ENCODE measurements at places on chromosomes 6 and 20. TPM values are rescaled to one million over a fixed set of nuclear protein-coding genes. Genes with fewer than 3 reads are reported as not detected.

GRCh38 chr6:92125681-92126080 lies 1293.7 kb downstream of the EPHA7 start:
- H3K27me3 ChIP-seq = peaks cover 2% of the 10 kb centered on the region
- DNase-seq = no peak
- no peak overlapping the region for H3K27ac ChIP-seq
- no peaks in the 10 kb centered on the region for H3K36me3 ChIP-seq
- no peak overlapping the region for H3K4me3 ChIP-seq
- H3K4me1 ChIP-seq = peaks cover 13% of the 10 kb centered on the region

- H3K4me1 ChIP-seq = no peaks in the 10 kb centered on the region
- no peaks in the 10 kb centered on the region for H3K36me3 ChIP-seq
- H3K4me3 ChIP-seq = no peak overlapping the region
- H3K27me3 ChIP-seq = no peaks in the 10 kb centered on the region
- DNase-seq = no peak
These were observed 185.4 kb downstream of the BCAS1 start for GRCh38 chr20:53884859-53885541.

DNA sequence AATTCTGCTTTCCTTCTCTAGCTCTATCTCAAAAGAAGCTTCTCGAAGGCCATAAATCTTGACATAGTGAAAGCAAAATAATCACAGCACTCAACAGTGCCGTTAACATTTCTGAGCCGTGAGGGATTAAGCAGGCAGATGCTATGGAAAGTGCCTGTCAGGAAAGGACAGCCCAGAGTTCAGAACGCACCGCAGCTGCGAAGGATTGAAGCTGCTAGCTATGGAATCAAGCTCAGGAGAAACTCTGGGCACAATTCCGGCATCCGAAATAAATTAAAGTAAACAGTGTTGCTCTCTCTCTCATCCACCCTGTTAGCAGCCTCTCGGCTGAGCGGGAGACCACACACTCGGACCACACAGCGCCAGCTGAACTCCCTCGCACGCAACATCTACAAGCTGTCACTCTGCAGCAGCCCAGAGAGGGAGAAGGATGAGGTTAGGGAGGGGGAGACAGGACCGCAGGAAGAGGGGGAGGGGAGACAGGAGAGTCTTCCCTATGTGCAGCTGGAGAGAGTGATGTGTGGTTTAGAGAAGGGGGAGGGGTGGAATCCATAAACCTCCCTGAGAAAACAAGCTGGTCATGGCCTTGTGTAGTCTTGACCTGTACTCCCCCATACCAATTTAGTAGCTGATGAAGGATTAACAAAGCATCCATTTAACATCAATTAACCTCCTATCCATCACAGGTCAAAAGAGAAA lies 9.0 kb downstream of the EXOC2 start:
- DNase-seq = peak; percentile 40
- peaks cover 35% of the 10 kb centered on the region for H3K4me1 ChIP-seq
- peak overlapping the region; percentile 73 for H3K4me3 ChIP-seq
- no peak overlapping the region for H3K27ac ChIP-seq
- H3K36me3 ChIP-seq = no peaks in the 10 kb centered on the region

GRCh38 chr6:14068133-14068532 lies 49.4 kb upstream of the CD83 start:
- H3K4me1 ChIP-seq = no peaks in the 10 kb centered on the region
- no peak overlapping the region for H3K27ac ChIP-seq

DNA sequence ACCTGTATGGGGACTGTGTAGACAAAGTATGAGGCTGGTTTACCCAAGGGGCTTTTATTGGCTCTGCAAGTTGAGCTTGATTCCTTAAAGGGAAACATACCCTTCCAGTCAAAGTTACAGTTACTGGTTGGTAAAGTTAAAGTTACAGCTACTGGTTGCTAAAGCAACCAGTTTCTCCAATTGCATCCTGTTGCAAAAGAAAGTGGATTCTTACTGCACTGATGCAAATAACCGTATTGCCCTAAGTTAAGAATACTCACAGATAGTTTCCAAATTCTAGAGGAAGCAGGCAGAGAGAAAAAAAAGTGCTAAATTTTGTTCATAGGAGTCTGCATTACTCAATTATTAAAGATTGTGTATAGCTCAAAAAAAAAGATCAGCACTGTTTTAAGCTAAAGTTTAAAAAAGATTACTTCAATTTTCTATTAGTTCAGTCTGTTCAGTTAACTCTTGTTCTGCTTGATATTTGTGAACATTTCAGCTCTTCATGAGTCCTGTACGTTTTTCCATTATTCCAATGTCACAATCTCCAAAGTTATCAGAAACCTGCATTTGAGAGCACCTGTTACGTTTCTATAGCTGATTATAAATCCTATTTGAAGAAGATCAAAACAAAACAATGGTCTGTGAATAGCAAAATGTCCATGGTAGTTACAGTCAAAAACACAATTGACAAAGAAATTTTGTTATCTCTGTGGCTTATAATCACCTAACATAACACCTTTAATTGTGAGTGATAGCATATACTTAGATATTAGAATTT lies 8.6 kb upstream of the IL22RA2 start:
- H3K36me3 ChIP-seq = peaks cover 19% of the 10 kb centered on the region
- H3K4me1 ChIP-seq = no peaks in the 10 kb centered on the region
- DNase-seq = no peak
- H3K27ac ChIP-seq = no peak overlapping the region

- H3K27me3 ChIP-seq = no peaks in the 10 kb centered on the region
- H3K27ac ChIP-seq = no peak overlapping the region
- no peak for DNase-seq
- no peak overlapping the region for H3K4me3 ChIP-seq
- H3K4me1 ChIP-seq = no peaks in the 10 kb centered on the region
These were observed 13.0 kb upstream of the NRM start for GRCh38 chr6:30703821-30704220.

DNA sequence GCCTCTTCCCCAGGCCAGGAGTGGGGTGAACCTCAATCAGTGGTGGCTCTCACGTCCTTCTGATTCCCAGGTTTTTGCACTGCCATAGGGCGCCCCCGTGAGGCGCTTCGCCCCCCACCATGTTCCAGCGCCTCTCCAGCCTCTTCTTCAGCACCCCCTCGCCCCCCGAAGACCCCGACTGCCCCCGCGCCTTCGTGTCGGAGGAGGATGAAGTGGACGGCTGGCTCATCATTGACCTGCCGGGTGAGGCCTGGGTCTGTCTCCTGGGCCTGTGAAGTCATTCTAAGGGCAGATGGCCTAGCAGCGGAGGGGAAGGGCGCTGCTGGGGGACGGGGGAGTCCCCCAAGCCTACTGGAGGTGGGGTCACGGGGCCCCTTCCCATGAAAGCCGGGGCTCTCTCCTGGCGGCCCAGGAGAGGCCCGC lies 4.5 kb downstream of the TP53INP2 start:
- DNase-seq = peak; percentile 57
- peak overlapping the region; percentile 93 for H3K4me3 ChIP-seq
- H3K36me3 ChIP-seq = peaks cover 4% of the 10 kb centered on the region
- no peak overlapping the region for H3K27ac ChIP-seq
- H3K4me1 ChIP-seq = peaks cover 34% of the 10 kb centered on the region
- peaks cover 35% of the 10 kb centered on the region for H3K27me3 ChIP-seq

DNA sequence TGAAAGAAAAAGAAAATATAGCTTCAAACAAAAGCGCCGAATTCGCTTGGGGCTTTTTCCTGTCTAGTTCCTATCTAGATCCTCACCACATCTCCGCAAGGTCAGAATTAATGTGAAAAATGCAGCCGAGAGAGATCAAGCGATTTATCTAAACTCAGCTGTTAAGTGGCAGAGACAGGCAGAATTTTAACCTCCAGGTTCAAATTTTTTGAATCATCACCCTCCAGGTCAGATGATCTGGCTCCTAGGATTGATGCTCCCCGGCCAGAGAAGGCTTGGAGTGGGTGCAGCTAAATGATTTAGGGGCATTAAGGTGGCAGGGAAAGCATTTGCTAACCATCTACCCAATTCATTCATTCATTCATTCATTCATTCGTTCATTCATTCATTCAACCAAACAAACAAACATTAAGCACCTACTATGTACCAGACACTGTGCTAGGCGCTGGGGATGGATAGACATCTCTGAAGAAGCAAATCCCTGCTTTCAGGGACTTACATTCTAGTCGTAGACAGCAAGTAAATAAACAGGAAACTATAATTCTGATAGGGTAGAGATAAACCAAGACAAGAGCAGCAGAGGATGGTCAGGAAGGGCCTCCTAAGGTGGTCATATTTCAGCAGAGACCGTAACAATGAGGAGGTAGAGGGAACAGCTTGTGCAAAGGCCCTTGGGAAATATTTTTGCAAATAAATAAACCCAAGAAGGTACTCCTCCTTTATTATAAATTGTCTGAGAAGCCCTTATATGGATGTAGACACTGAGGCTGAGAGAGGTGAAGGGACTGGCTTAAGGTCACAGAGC lies 672 bp upstream of the UBE2V1 start:
- no peak for DNase-seq
- peak overlapping the region; percentile 88 for H3K4me3 ChIP-seq
- H3K27me3 ChIP-seq = no peaks in the 10 kb centered on the region
- peaks cover 64% of the 10 kb centered on the region for H3K4me1 ChIP-seq
- H3K36me3 ChIP-seq = no peaks in the 10 kb centered on the region
- H3K27ac ChIP-seq = peak overlapping the region; percentile 99

DNA sequence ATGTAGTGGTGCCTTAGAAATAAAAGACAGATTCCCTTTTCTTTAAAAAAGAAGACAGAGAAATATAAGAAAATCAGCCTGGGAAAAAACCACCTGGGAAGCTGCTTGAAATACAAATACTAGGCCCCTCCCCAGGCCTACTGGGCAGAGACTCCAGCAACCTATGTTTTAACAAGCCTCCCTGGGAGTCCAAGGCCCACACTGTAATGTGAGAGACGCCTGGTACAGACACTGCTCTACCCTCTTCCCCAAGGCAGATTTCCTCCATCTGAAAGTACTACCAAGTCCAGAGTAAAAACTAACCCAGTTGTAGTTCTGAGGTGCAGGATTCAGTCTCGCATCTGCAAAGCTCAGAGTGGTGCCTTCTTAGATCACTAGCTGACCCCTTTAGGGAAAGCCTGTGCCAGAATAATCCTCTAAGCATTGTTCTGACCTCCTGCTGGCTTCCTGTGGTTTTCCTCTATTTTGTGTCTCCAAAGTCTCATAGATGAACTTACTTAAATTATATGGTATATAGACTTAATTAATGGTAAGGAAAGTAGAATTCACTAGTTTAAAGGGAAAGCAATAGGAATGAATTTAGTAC lies 270.2 kb upstream of the SLC35B3 start:
- H3K4me1 ChIP-seq = no peaks in the 10 kb centered on the region
- peaks cover 2% of the 10 kb centered on the region for H3K27me3 ChIP-seq
- DNase-seq = no peak
- H3K4me3 ChIP-seq = no peak overlapping the region
- H3K27ac ChIP-seq = no peak overlapping the region
- no peaks in the 10 kb centered on the region for H3K36me3 ChIP-seq

DNA sequence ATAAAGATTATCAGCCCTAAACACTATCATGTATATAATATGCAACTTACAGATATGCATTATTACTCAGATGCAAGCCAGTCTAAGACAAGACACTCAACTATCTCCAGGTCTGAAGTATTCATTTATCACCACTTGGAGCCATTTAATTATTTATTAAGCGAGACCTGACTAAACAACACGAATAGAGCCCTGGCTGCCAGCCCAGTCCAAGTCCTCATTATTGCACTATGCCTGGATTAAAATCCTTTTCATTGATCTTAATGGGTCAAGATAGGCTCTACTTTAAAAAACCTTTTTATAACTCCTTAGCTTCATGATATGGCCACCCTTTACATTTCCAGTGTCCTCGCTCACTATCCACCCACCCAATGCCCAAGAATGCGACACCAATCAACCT lies 183.1 kb upstream of the MARCKS start:
- peaks cover 29% of the 10 kb centered on the region for H3K4me1 ChIP-seq
- H3K36me3 ChIP-seq = no peaks in the 10 kb centered on the region
- H3K4me3 ChIP-seq = no peak overlapping the region
- DNase-seq = no peak
- no peaks in the 10 kb centered on the region for H3K27me3 ChIP-seq

DNA sequence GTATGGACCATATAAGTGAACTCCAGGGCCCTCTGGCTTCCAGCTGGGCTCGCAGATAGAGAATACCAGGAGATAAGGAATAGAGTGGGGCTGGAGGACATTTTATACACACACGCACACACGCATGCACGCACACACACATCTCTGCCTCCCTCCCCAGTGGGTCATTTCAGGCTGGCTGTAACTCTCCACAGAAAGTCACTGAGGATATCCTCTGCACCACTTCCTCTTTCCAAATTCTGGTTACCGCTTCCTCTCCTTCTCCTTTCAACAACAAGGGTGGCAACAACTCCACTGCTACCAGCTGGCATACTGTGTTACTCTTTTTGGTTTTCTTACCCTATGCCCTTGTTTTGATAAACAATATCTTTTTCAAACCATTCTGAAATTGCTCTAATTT lies 280.2 kb downstream of the COL12A1 start:
- H3K36me3 ChIP-seq = no peaks in the 10 kb centered on the region
- peak overlapping the region; percentile 68 for H3K27ac ChIP-seq
- DNase-seq = no peak
- no peak overlapping the region for H3K4me3 ChIP-seq
- H3K4me1 ChIP-seq = no peaks in the 10 kb centered on the region
- no peaks in the 10 kb centered on the region for H3K27me3 ChIP-seq

- H3K4me1 ChIP-seq = peaks cover 36% of the 10 kb centered on the region
- H3K4me3 ChIP-seq = no peak overlapping the region
- peaks cover 61% of the 10 kb centered on the region for H3K27me3 ChIP-seq
- no peaks in the 10 kb centered on the region for H3K36me3 ChIP-seq
- DNase-seq = no peak
- no peak overlapping the region for H3K27ac ChIP-seq
These were observed 4.8 kb downstream of the COL12A1 start for GRCh38 chr6:75201021-75201420.

DNA sequence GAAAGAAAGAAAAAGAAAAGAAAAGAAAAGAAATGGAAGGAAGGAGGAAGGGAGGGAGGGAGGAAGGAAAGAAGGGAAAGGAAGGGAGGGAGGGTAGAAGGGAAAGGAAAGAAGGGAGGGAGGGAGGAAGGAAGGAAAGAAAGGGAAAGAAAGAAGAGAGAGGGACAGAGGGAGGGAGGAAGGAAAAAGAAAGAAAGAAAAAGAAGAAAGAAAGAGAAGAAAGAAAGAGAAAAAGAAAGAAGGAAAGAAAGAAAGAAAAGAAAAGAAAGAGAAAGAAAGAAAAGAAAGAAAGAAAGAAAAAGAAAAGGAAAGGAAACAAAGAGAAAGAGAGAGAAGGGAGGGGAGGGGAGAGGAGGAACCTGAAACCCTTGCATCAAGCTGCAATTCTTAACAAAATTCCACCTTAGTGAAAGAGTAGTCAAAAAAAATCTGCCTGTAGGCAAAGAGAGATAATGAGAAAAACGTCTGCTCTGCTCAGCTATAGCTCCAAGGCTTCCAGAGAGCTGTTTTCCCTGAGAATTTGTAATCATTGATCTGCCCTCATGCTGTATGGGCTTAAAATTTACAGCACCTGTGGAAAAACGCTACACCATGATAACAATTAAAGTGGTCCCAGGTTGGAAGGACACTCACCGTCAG lies 16.7 kb upstream of the MYCT1 start:
- H3K4me1 ChIP-seq = peaks cover 8% of the 10 kb centered on the region
- no peak overlapping the region for H3K27ac ChIP-seq
- no peak overlapping the region for H3K4me3 ChIP-seq

Gene MMP24
- total RNA-seq = 2.9 TPM

Gene SCRT2
- 4.1 TPM for total RNA-seq

Gene DEFB132
- not detected for total RNA-seq
